ENCODE measurements at places on chromosomes 5 and 9. TPM values are rescaled to one million over a fixed set of nuclear protein-coding genes. Genes with fewer than 3 reads are reported as not detected.

DNA sequence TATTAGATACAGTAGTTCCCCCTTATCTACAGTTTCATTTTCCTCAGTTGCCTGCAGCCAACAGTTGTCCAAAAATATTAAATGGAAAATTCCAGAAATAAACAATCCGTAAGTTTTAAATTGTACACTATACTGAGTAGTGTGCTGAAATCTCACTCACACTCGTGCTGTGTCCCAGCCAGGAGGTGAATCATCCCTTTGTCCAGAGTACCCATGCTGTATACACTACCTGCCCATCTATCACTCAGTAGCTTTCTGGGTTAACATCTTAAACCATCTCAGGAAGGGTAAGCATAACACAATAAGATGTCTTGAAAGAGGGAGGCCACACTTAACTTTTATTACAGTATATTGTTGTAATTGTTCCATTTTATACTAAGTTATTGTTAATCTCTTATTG, 31.7 kb upstream of the DNAH5 start:
- no peak for DNase-seq

DNA sequence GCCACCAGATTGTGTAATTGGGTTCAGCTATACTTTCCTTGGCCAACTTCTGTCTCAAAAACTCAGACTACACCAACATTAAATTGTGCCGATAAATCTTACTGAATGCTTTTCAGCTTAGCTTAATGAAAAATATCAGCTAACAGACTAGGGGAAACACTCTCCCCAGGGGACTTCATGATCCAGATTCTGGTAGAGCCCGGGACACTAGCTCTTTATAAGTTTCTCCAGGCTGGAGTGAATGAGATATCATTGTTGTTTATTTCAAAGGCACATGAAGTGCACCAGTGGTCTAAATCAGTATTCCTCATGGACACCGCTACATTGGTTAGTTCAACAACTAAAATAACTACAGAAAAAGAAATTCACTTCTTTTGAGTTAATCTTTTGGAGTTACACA, 10.5 kb upstream of the LHFPL2 start:
- no peak for DNase-seq

GRCh38 chr5:147286296-147286695, 51.5 kb downstream of the STK32A start:
- DNase-seq = no peak

DNA sequence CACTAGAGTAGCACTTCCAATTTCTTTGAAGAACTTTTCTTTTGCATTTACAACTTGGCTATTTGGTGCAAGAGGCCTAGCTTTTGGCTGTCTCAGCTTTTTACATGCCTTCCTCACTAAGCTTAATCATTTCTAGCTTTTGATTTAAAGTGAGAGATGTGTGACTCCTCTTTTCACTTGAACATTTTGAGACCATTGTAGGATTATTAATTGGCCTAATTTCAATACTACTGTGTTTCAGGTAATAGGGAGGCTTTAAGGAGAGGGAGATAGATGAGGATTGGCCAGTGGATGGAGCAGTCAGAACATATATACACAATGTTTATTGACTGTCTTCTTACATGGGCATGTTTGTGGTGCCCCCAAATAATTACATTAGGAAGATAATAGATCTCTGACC, 161.7 kb downstream of the GNA14 start:
- no peak for DNase-seq

- DNase-seq = no peak
Observed at GRCh38 chr5:78476795-78477194, 116.4 kb downstream of the SCAMP1 start.

DNA sequence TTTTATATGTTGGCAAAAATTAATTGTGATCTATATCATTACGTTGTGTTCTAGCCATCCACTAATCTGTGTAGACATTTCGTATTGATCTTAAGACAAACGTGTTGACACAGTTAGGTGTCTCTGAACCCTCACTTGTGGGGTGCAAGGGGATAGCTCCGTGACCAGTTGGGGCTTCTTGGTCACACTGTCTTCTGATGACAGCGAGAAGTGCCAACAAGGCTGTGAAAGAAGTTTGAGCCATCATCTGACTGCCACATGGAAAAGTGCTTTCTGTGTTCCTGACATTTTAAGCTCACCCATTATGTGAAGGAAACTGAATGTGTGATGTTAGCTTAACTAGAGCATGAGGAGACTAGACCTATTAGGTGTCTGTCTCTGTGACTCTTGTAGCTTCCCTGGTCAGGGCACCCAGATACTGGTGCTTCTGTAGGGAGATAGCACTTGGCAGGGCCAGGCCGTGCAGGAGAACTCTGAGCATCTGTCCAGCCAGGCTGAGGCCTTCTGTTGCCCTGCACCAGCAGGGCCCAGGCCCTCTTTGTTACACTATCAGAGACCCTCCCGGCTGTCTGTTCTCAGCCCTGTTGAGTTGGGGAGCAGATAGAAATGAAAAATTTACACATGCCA, 52.8 kb upstream of the PHF2 start:
- DNase-seq = no peak

GRCh38 chr5:118736396-118736795, 252.0 kb downstream of the DTWD2 start:
- DNase-seq = no peak

DNA sequence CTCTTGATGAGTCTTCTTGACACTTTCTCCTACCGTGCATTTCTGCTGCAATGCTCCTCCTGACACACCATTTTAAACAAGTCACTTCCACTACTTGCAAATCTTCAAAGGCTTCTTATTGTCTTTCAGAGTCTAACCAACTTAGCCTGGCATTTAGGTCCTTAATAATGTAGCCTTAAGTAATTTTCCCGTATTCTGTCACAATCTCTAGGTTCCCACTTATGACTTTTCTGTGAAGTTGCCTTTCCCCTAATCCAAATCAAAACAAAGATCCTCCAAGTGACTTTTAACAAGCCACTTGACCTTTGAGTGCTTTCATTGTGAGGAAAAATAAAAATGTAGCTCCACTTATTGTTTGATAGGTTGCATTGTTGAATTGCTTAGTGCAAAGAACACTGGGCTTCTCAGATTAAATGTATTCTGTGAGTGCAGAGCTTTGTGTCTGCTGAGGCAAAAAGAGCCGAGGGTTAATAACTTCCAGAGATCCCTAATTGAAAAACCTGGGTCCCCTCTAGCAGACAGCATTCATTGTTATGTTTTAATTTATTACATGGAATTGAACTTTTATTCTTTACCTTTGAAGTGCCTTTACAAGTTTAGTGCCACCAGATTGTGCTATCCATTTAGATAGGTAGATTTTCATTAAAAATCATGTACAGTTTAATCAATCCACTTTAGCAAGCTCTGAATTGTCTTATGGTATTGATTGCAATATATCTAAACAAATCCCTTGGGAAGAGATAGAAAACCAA, 341.7 kb upstream of the TYRP1 start:
- DNase-seq = no peak

- DNase-seq = no peak
Observed at GRCh38 chr5:149140197-149141002, 893 bp upstream of the ABLIM3 start.

GRCh38 chr5:104016646-104017045, 454.1 kb upstream of the NUDT12 start:
- DNase-seq = no peak

GDNF gene
- not detected for polyA plus RNA-seq

PRKAA1 gene
- polyA plus RNA-seq = 42.9 TPM

GLRA1 gene
- polyA plus RNA-seq = not detected

SMARCA2 gene
- polyA plus RNA-seq = 45.5 TPM

Measured in CD4-positive, CD25-positive, alpha-beta regulatory T cell (primary cell).